Pancreas (tissue), 10 donors: ENCODE measurements at places on chromosomes 5 and 9. TPM values are rescaled to one million over a fixed set of nuclear protein-coding genes. Genes with fewer than 3 reads are reported as not detected.

TXNDC8 gene
- not detected for total RNA-seq

TLE1 gene
- 29.3 TPM for total RNA-seq

LECT2 gene
- total RNA-seq = not detected

GRAMD2B gene
- 4.5 TPM for total RNA-seq

PCSK1 gene
- 16.2 TPM for total RNA-seq

PTGR1 gene
- total RNA-seq = 16.0 TPM

ABO gene
- 4.2 TPM for total RNA-seq

CCL21 gene
- 4.1 TPM for total RNA-seq

SPINK7 gene
- total RNA-seq = not detected

IFNK gene
- not detected for total RNA-seq

IFNA21 gene
- total RNA-seq = not detected

CACNA1B gene
- 0.26 TPM for total RNA-seq

IL13 gene
- not detected for total RNA-seq

TSSK1B gene
- 0.14 TPM for total RNA-seq

PCDHGC5 gene
- 0.98 TPM for total RNA-seq

ZNF346 gene
- 8.0 TPM for total RNA-seq

SLCO6A1 gene
- not detected for total RNA-seq

SHISAL2B gene
- 2.1 TPM for total RNA-seq

RGS7BP gene
- total RNA-seq = 0.09 TPM

JAKMIP2 gene
- total RNA-seq = 0.57 TPM

CDH12 gene
- total RNA-seq = 0.21 TPM

ADCY2 gene
- 0.49 TPM for total RNA-seq

SHROOM1 gene
- 12.7 TPM for total RNA-seq

DRD1 gene
- 0.06 TPM for total RNA-seq

SNCB gene
- 0.41 TPM for total RNA-seq

C5orf34 gene
- 0.25 TPM for total RNA-seq

ALDH7A1 gene
- 25.2 TPM for total RNA-seq

ST6GALNAC6 gene
- total RNA-seq = 25.3 TPM

SPAAR gene
- not detected for total RNA-seq

TSLP gene
- total RNA-seq = 0.09 TPM

OR1L8 gene
- not detected for total RNA-seq

TMEM252 gene
- not detected for total RNA-seq

CERCAM gene
- 19.4 TPM for total RNA-seq

FPGS gene
- total RNA-seq = 31.0 TPM

SLC6A3 gene
- total RNA-seq = not detected

ATP10B gene
- total RNA-seq = 20.4 TPM

HAVCR1 gene
- total RNA-seq = 0.18 TPM

ARSI gene
- 0.63 TPM for total RNA-seq

FGFR4 gene
- 43.3 TPM for total RNA-seq

CBY3 gene
- total RNA-seq = not detected

SARDH gene
- 29.3 TPM for total RNA-seq

CA9 gene
- total RNA-seq = 11.9 TPM

C9orf50 gene
- total RNA-seq = not detected

SLC34A3 gene
- not detected for total RNA-seq

LCN2 gene
- total RNA-seq = 6.3 TPM

GARIN3 gene
- total RNA-seq = not detected

FGD3 gene
- 5.0 TPM for total RNA-seq

PPP3R2 gene
- not detected for total RNA-seq

PLAA gene
- total RNA-seq = 10.5 TPM

GABRA6 gene
- not detected for total RNA-seq

ZNF782 gene
- 6.0 TPM for total RNA-seq

GPR150 gene
- 0.61 TPM for total RNA-seq

SPATA31E1 gene
- not detected for total RNA-seq

ADAMTS16 gene
- total RNA-seq = 3.5 TPM

SLC6A18 gene
- not detected for total RNA-seq
